ENCODE measurements at places on chromosomes 6 and 20. TPM values are rescaled to one million over a fixed set of nuclear protein-coding genes. Genes with fewer than 3 reads are reported as not detected.
A peak's percentile ranks its signal among the peaks of the same experiment; 100 is the strongest.

DNA sequence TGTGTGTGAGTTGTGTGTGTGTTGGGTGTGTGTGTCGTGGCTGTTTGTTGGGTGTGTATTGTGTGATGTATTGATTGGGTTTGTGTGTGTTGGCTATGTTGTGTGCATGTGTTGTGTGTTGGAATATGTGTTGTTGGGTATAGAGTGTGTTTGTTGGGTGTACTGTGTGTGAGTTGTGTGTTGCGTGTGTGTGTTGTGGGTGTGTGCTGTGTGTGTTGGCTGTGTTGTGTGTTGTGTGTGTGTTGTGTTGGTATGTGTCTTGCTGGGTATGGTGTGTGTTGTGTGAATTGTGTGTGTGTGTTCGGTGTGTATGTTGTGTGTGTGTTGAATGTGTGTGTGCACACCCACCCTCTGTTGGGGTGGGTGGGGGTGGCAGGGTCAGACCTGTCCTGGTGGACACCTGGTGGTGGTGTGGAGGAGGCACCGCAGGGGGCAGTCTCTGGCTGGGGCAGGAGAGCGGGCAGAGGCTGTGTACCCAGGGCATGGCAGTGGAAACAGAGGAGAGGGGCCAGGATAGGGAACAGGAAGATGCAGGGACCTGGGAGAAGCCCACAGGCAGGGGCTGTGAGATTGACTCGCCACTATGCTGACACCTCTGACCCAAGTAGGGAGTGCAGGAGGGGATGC is 25.5 kb upstream of the PXDC1 start:
- H3K4me3 ChIP-seq = no peak overlapping the region
- peaks cover 5% of the 10 kb centered on the region for H3K27me3 ChIP-seq
- no peaks in the 10 kb centered on the region for H3K4me1 ChIP-seq
- no peak overlapping the region for H3K27ac ChIP-seq
- DNase-seq = no peak

- H3K4me1 ChIP-seq = peaks cover 52% of the 10 kb centered on the region
- DNase-seq = peak; percentile 43
- peaks cover 29% of the 10 kb centered on the region for H3K36me3 ChIP-seq
- peak overlapping the region; percentile 96 for H3K4me3 ChIP-seq
These were observed 636 bp downstream of the SRF start for GRCh38 chr6:43171707-43172103.

The PHACTR3 gene
- total RNA-seq = not detected

The RMND1 gene
- 18.6 TPM for total RNA-seq

DNA sequence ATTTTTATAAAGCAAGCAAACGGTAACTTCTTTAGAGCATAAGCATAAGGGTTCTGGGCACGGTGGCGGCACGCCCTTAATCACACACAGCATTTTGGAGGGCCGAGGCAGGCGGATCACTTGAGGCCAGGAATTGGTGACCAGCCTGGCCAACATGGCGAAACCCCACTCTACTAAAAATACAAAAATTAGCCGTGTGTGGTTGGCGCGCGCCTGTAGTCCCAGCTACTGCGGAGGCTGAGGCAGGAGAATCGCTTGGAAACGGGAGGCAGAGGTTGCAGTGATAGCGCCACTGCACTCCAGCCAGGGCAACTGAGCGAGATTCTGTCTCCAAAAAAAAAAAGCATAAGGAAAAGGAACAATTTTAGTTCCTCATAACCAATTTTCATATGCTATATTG is 2.6 kb downstream of the SENP6 start:
- H3K36me3 ChIP-seq = peaks cover 18% of the 10 kb centered on the region
- DNase-seq = no peak
- H3K27ac ChIP-seq = no peak overlapping the region
- H3K4me1 ChIP-seq = peaks cover 60% of the 10 kb centered on the region
- H3K27me3 ChIP-seq = no peaks in the 10 kb centered on the region

The GRM4 gene
- total RNA-seq = not detected

All from activated CD8-positive, alpha-beta T cell treated with anti-CD3 and anti-CD28 coated beads, Interleukin-2, amount 10 ng/mL, durations not matched to agents 7 days and 5 days (primary cell).